ENCODE measurements at places on chromosomes 1 and 21.
A peak's percentile ranks its signal among the peaks of the same experiment; 100 is the strongest.

DNA sequence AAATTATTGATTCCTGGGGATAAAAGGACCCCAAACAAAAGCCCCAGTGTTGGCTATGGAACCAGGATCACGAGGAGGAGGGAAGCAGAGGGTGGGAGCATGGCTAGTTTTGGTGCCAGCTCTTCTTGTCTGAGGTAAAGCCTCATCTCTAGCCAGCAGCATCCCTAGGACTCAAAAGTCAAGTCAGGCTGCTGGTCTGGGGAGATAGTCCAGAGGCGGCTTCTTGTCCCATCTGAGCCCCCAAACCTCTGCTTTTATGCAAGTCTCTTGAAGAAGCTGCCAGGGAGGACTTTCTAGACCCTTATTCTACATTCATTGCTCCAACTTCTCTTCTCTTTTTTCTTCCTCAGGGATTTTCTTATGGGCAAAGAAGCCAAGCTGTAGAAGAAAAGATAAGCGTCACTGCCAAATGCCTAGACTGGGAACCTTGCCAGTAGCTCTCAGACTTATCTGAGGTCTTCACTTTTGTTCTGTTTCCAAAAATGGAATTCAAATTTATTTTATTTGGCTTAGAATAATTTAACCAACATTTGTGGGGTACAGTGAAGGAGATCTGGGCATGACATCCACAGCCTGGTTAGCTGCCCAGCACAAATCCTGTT is 6.9 kb upstream of the ANKRD35 start:
- DNase-seq, result no peak

GRCh38 chr1:230507236-230507635 is 81.1 kb upstream of the PGBD5 start:
- no peak for DNase-seq

- no peak for DNase-seq
Measured at GRCh38 chr1:6271554-6271953, 10.7 kb upstream of the GPR153 start.

GRCh38 chr1:30291526-30291925 is 431.9 kb downstream of the MATN1 start:
- DNase-seq, result no peak

- DNase-seq, result no peak
Measured at GRCh38 chr21:43806017-43806710, 16.8 kb downstream of the RRP1 start.

DNA sequence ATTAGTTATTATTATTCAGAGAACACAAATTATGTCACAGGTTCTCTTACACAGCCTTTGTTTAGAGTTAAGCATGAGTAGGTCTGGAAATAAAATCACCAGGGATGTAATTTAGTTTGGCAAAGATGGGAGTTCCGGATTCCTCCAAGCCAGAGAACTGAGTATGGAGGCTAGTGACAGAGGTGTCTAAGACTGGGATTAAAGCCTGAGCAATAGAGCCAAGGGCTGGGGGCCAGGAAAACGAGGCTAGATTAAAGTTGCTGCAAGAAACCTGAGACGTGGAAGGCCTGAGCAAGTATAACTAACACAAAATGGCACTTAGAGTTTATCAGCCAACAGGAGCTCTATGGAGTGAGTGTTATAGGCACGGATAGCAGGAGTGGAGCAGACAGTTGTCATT is 381.6 kb downstream of the SRGAP2C start:
- DNase-seq, result no peak

DNA sequence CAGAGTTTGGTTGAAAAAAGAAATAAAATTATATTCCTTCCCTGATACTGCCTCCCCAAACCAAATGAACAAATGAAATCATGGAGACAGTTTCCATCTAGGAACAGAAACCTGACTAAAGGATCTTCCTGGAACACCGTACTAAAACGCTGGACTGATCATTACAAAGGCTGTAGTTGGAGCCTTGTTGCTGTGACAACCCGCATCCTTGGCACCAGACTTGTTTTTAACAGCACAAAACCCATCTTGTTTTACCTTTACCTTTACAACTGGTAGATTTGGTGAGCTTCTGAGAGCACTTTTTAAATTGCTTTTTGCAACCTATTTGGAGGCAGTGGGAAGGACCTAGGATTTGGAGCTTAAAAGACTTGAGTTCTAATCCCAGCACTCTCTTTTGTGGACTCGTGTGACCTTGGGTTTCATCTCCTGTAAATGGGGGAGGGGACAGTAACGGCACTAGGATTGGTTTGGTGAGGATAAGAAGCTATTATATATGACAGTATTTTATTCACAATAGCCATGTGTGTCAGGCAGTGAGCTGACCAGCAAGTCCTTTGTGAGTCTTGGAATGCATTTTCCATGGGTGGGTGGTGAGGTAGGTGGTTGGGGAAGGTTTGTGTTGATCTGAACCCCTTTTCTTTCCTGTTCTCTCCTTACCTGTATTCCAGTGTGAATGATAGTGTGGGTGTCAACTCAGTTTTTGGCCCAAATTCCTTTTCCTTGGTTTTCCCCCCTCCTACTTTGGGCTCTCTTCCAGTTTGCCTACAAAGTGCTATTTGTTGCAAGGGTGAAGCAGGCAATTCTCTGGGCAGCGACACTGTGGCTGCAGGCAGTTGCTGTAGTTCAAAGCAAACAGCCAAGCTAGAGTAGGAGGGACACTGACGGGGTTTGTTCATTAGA is 12.6 kb downstream of the LRRC8D start:
- no peak for DNase-seq

DNA sequence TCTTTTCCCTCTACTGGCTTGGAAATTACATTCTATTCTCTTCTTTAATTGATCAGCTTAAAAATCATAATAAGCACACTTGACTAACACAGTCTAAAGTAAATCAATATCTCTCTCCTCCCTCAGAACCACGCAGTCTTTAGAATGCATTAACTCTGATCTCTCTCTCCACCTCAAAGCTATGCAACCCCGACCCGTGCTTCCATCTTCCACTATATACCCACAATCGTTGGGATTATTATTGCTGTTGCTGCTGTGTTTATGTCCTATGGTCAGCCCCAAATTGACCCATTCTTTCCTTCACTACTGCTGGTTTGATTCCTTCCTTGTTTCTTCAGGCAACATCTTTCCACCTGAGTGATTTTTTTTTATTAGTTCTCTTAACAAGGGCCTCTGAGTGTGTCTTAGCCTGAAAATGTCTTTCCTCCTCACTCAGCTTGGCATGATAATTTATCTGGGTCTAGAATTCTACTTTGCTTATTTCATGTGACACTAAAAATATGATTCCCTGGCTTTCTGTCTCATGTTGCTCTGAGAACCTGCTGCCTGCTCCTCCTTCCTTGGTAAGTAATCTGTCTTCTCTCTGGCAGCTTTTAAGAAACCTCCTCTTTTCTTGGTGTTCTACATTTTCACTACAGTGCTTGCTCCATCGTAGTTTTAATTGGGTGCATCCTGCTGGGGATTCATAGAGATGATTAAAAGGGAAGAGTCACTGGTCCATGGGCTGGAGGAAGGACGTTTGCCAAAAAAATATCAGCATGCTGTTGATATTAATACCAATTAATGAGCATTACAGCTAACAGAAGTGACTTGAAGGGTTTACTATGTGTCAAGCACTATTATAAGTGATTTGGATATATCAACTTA is 472.2 kb downstream of the MATN1 start:
- no peak for DNase-seq

DNA sequence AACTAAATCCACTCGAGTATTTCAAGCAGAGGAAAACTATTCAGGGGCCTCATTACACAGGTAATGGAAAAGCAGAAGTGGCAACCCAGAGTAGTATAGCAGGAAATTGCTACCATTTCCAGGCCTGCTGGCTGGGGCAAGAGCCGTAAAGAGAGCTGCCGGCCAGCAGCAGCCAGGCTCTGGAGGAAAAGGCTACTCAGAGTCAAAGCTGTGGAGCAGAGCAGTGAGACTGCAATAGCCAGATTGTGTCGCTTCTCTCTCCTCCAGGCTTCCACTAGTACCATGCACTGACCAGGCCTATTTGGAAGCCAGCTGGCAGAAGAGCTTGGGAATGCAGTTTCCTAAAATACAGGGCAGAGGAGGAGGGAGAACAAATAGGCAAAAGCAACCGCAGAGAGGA is 155.5 kb downstream of the OMA1 start:
- DNase-seq, result no peak

DNA sequence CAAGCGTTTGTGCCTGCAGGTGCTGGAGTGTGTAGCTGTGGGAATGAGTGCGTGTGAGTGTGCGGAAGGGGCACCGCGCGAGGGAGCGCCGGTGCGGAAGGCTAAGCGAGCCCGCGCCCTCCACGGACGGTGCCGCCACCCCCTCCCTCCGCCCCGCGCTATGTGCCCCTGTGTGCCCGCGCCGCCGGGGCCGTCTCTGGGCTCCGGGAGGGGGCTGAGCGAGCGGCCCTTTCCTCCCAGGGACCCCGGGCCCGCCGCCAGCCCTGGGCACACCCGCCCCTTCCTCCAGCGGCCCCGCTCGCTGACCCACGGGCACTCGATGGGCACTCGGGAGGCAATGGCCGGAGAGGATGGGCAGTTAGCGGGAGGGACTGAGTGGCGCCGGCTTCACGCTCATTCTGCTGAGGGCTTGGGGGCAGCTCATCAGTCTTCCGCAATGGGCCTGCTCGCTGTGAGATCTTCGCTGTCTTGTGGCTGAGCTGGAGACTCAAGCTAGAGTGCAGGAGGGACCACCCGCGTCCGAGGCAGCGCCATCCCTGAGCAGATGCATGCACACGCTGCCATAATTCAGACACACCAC is 8.6 kb upstream of the ADGRB2 start:
- DNase-seq, result no peak

GRCh38 chr1:14228677-14229076 is 369.8 kb upstream of the KAZN start:
- no peak for DNase-seq

DNA sequence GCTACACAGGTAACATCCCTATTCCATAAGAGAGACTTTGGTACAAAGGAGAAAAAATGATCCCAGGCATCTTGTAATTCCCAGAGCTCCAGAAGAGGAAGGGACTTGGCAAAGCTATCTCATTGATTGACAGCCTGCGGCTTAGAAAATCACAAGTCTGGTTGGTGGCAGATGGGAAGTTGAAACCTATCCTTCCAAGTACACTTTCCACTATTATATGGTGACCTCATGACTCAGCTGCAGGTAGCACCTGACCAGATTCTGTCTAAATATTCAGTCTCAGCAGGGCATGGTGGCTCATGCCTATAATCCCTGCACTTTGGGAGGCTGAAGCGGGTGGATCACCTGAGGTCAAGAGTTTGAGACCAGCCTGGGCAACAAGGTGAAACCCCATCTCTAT is 89.9 kb downstream of the TIAM1 start:
- DNase-seq, result no peak

DNA sequence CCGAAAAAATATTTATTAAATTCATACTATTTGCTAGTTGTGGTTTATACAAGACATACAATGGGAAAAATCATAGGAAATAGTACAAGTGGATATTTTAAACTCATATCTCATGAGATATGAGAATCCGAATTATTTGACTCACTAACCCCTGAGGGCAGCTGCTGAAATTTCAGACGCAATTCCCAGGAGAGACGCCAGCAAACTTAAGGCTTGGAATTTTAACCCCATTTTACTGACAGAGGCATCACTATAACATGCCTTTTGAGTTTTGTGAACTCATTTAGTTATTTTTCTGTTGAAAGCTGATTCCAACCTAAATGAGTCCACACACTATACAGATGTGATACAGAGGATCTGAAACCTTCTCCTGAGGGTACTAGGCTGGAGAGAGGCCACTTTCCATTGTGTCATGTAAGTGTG is 5.9 kb upstream of the MROH9 start:
- DNase-seq, result no peak

- peak; percentile 56 for DNase-seq
Measured at GRCh38 chr21:20856926-20857325, 141.3 kb upstream of the NCAM2 start.

GRCh38 chr1:108785880-108786279 is 39.4 kb downstream of the STXBP3 start:
- no peak for DNase-seq

DNA sequence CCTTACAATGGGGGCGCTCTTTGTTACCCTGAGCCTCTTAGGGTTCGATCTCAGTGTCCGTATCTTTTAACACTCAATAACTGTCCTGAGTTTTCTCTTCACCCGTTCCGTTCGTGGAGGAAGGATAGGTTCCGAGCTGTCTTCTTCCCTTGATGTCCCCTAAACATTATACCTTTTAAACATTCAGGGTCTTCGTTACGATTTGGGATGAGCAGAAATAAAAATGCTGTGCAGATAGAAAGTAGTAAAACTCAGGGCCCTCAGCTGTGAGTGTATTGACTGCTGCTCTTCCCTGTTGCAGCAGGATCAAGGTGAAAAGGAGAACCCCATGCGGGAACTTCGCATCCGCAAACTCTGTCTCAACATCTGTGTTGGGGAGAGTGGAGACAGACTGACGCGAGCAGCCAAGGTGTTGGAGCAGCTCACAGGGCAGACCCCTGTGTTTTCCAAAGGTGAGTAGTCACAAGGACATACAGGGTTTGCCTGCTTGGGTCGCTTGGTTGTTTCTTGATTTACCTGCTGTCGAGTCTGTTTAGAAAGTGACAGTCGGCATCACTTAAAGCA is 784 bp downstream of the RPL11 start:
- no peak for DNase-seq

GRCh38 chr21:25568246-25568645 is 39.0 kb downstream of the MRPL39 start:
- no peak for DNase-seq

DNA sequence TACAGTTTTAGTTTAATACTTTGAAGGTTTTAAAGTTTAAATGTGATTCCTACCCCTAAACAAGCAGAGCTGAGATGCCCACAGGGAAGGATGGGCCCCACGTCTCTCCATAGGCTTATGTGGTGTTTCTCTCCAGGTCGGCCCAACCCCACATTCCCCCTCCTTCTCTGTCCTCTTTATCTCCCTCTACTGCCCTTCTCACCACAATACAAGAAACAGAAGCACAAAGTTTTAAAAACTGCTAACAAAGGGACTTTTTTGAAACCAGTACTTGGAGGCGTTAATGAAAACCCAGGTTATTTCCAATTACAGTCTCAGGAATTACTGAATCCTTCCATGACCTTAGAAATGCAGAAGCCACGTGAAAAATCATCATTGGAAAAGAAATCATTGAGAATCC is 324.0 kb downstream of the NTNG1 start:
- no peak for DNase-seq

DNA sequence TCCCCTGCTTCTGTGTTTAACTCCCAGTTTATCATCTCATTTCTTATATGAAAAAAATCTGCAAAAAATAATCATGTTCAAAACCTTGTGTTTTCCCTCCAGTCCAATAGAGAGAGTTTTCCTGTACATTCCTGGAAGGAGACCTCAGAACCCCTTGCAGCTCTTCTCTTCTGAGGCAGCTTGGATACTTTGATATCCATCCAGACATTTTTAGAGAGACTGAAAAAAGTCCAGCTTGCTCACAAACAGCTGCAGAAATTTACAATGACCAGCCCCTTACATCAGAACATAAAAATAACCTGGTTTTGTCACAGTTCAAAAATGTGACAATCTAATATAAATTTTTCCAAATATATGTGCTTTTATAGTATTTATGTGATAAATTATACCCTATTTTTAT is 73.3 kb upstream of the C1orf115 start:
- no peak for DNase-seq
